ENCODE measurements at places on chromosomes 6 and 20.
A peak's percentile ranks its signal among the peaks of the same experiment; 100 is the strongest.

DNA sequence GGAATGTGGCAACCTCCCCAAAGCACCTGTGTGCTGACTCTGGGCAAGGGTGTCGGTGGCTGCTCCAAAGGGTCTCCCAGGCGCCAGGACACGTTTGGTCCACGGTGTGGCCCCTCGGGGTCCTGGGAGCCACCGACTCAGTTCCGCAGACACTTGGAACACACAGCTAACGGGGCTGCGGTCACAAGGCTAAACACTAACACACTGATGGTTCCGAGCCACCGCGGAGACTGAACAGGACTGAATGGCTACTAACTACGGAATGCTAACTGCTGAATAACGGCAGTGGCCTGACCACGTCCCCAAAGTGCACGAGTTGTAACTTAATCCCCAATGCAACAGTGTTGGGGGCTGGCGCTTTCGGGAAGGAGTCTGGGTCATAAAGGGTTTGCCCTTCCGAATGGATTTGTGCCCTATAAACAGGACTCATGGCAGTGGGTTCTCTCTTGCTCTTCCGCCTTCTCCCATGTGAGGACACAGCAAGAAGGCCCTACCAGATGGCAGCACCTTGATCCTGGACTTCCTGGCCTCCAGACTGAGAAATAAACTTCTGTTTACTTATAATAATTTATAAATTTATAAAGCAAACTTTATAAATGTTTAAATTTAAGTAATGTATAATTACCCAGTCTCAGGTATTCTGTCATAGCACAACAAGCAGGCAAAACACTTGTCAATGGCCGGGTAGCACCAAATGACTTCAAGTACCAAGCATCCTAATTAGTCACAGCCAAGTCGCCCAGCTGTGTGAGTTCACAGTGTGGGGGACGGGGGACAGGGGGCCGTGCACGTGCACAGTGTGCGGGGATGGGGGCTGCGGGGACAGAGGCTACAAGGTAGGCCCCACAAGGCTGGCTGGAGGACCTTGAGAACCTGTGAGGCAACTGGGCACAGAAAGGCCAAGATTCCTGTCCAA lies 2.3 kb upstream of the EEF1A2 start:
- no peak for DNase-seq

- no peak for DNase-seq
Observed at GRCh38 chr6:3326981-3327380, 68.2 kb downstream of the PSMG4 start.

DNA sequence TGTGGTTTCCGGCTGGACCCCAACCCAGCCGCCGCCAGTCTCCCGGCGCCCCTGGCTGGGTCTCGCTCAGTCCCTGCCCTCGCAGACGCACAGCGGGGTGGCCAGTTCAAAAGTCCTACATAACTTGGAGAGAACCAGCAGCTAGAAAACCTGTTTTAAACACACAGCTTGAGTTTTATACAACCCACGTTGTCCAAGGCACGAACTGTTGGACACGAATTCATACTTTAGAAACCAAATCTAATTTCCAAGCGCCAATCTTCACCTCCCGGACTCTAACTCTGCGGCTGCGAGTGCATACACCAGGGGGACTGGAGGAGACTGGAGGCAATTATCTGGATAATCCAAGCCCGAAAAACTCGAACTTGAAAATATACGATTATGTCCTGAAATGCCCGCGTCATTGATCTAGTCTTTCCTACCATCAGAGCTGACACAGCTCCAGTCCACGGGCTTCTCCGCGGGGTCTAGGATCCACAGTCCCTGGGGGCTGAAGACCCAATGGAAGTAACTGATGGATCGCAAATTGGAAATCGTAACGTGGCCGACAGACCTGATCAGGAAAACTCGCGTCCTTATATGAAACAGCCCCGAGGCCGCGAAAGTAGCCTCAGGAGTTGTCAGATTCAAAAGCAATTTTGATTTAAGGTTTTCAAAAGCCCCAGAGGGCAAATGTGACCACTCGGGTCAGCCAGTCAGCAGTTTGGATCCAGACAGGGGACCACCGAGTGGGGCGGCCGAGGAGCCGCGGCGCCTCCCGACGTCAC lies 843 bp upstream of the HEY2 start:
- DNase-seq = no peak

GRCh38 chr6:92757925-92758324 lies 661.4 kb downstream of the EPHA7 start:
- no peak for DNase-seq

GRCh38 chr20:1437235-1437904 lies 29.3 kb downstream of the NSFL1C start:
- DNase-seq = peak; percentile 85

DNA sequence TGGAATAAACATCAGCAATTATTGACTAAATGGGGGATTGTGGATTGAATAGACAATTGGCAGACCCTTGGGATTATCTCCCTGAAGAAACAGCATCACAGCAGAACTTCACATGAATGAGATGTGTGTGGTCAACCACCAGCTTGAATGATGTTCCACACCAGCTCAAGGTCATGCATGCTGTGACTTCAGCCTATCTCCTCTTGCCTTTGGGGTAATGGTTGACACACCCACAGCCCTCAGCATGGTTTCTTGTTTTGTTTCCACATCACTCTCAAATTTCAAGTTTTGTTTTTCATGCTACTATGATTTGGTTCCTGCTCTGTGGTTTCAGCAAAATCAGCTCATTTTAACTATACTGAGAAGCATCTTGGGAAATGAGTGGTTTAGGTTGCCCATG lies 94.3 kb downstream of the PAK5 start:
- no peak for DNase-seq

GRCh38 chr6:31535538-31536324 lies 6.1 kb downstream of the DDX39B start:
- no peak for DNase-seq

DNA sequence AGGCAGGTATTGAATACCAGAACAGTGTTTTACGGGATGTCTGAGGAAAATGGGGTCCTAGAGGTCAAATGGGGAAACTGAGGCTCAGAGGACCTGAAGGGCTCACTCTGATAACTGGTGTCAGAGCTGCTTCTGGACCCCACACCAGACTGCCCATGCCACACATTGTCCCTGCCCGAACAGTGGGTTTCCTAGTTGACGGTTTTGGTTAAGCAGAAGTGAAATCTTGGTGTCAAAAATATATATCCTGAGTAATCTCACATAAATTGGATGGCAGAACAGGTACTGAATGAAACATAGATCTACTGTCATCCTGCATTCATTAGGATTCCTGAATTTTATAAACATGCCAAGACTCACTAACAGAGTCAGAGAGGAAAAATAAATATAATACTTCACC lies 16.3 kb downstream of the NOX3 start:
- DNase-seq = no peak

GRCh38 chr6:147974376-147974775 lies 368.3 kb upstream of the SASH1 start:
- DNase-seq = no peak

DNA sequence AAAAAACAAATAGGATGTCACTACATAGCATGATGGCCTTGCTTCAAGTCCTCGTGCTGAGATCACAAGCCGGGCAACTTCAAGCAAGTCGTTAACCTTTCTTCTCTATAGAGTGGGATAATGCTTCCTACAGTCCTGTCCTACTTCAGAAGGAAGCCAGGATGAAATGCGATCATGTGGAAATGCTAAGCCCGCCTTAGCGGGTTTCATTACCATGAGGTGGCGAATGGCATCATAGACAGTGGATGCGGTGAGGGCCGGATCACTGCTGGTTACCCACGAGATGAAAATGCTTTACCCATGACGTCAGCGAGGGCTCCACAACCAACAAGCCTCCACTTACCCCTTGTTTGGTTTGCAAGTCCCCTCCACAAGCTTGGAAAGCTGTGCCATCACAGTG lies 206.4 kb downstream of the TBXT start:
- no peak for DNase-seq

DNA sequence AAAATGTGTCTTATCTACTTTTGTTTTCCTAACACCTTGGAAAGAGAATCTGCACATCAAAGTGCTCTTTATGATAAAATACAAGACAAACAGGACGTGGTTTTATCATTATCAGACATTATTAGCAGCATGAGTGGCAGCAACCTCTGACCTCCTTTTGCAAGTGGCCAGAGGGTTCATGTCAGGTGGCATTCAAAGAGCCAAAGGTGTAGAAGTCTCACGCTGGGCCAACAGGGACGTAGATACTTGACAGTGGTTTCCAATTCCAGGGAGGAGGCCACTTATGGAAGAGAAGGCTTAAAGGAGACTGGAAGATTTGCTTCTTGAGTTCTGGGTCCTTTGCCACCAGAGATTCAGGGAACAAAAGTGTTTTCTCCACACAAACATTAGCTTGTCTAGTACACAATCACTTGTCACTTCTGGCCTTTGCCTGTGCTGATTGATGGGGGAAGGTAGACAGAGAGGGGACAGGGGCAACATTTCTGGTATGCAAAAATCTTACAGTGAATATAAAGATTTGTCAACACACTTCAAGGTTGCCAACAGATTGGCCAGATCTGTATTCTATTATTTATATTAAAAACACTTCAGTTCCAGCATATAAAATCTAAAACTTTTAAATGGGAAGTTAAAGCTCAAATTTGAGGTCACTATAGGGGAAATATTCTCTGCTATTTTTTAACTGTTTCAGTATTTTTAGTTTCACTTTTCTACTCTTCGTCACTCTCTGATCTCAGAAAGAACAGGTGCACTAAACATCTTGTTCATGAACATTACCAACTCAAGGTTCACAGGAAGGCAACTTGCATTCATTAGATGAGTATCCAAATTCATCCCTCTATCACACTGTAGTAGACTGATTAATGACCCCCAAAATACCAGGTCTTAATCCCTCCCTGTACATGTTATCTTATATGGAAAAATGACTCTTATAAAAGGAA lies 52.1 kb upstream of the FBXO30 start:
- DNase-seq = no peak

- DNase-seq = no peak
Observed at GRCh38 chr6:23031986-23032385, 462.6 kb downstream of the HDGFL1 start.

- DNase-seq = no peak
Observed at GRCh38 chr6:137339929-137340559, 120.9 kb upstream of the IFNGR1 start.

- DNase-seq = no peak
Observed at GRCh38 chr20:62235001-62235776, 3.1 kb upstream of the OSBPL2 start.

- peak; percentile 7 for DNase-seq
Observed at GRCh38 chr20:33561692-33562601, 72.1 kb downstream of the CBFA2T2 start.

DNA sequence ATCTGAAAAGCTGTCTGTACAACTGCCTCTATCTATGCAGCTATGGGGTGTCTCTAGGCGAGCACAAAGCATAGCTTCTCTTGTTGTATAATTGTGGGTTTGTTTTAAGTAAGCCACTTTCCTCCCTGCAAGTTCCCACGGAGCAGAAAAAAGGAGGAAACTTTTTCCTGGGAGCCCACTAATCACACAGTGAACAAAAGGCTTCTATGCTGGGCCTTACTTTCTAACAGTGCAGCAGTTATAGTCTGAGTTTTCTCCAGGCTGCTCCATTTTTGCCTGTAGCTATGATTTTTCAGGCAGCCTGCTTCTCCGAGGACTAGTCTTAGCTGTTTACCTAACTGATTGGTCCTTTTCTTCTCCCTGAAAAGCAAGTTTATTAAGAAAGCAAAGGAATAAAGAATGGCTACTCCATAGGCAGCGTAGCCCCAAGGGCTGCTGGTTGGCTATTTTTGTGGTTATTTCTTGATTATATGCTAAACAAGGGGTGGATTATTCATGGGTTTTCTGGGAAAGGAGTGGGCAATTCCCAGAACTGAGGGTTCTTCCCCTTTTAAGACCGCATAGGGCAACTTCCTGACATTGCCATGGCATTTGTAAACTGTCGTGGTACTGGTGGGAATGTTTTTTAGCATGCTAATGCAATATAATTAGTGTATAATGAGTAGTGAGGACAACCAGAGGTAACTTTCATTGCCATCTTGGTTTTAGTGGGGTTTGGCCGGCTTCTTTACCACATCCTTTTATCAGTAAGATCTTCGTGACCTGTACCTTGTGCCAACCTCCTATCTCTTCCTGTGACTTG lies 84.3 kb downstream of the OPRM1 start:
- peak; percentile 94 for DNase-seq

DNA sequence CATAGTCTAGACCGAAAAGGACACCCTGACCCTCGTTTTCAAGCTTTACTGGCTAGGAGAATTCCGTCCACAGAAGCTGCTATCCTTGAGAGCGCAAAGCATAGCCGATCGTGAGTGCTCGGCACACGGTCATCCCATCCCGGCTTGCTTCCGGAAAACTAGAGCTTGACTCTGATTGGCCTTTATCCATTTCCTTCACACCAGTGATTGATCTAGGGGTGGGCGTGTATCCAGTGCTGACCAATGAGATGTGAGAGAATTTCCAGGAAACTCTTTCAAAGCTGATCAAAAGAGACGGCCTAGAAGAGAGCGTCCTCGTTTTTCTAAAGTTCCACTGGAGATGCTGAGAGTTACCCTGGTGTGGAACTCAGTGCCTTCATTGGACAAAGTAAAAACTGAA lies 41.0 kb upstream of the NFATC2 start:
- DNase-seq = no peak

GRCh38 chr6:107221519-107221918 lies 106.2 kb upstream of the BEND3 start:
- no peak for DNase-seq

GRCh38 chr6:53718597-53719460 lies 53.3 kb upstream of the KLHL31 start:
- DNase-seq = peak; percentile 62

GRCh38 chr6:92479831-92480230 lies 939.5 kb downstream of the EPHA7 start:
- DNase-seq = no peak

GRCh38 chr6:21965953-21966539 lies 330.8 kb downstream of the PRL start:
- DNase-seq = no peak

DNA sequence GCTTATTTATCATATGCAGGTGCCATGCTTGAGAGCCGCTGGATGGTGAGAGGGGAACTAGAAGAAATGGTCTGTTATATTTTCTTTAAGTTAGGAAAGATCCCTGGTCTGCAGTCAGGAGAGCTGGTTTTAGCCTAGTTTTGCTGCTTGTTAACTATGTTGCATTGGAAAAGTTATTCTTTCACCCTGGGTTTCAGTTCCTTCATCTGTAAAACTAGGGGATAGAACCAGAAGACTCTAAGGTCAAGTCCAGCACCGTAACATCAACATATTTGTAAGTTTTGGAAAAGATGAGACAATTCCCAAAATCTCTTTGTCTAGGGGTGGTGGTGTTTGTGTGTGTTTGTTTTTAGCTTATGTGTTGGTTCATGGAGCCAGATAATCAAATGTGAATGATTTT lies 304.0 kb downstream of the QKI start:
- no peak for DNase-seq

DNA sequence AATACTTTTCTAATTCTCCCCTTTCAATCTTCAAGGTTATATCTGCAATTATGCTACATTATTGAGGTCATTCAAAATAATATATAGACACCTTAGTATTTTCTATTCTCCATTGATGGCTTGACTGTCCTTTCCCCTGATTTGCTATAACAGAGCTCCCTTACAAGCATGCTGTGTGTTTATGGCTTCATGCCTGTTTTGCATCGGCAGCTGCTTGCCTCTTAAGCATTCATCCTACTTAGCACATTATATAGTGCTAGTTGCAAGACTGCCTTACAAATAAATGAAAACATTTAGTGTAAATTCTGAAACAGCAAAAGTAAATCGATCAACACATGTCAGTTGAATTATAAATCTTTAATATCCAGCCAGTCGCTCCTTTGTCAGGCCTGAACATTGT lies 476.2 kb upstream of the POU3F2 start:
- no peak for DNase-seq

- DNase-seq = no peak
Observed at GRCh38 chr6:101909366-101909765, 515.9 kb downstream of the GRIK2 start.
